Activated CD8-positive, alpha-beta memory T cell treated with anti-CD3 and anti-CD28 coated beads, Interleukin-2, amount 50 U/mL, for 48 hours (primary cell): ENCODE measurements at places on chromosomes 7 and 10.
A peak's percentile ranks its signal among the peaks of the same experiment; 100 is the strongest.

DNA sequence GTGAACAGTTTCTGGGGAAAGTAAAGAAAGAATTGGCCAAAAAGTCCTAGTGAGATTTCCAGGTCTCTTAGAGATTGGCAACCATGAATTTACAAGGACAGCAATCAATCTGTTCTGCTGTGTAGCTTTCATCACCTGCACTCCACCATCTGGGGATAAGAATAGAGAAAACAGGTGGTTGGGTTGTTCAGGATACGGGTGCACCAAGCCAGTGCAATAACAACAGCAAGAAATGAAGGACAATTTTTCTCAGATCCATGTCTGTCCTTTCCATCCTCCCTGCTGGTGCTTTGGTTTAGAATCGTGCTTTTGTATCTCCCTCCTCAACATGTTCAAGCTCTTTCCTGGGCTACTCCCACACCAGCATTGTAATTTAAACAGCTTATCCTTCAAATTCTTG is 787.7 kb downstream of the GRID1 start:
- no peak for DNase-seq

DNA sequence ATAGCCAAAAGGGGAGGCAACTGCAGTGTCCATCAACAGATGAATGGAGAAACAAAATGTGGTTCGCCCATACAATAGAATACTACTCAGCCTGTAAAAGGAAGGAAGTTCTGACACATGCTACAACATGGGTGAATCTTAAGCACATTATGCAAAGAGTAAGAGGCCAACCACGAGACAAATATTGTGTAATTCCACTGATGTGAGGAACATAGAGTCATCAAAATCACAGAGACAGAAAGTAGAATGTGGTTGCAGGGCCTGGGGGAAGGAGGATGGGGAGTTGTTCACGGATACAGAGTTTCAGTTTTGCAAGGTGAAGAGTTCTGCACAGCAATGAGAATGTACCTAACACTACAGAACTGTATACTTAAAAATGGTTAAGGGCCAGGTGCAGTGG is 13.7 kb upstream of the C10orf71 start:
- peak; percentile 29 for DNase-seq

GRCh38 chr7:26620352-26620751 is 244.0 kb downstream of the SKAP2 start:
- no peak for DNase-seq

DNA sequence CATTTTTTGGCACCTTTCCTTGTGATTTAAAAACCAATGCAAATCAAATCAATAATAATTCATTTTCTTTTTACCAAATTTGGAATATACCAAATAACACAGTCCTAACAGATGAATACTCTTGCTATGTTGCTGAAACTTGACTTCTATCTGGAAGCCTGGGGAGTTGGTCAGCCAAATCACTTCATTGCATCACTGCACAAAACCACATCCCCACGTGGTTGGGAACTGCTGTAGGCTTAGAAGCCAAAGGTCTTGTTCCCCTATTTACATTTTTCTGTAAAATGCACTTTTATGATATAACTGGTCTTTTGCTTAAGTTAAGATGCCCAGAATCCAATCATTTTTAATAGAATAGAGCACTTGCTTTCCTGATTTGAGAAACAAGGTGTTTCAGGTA is 15.2 kb downstream of the GPR85 start:
- DNase-seq: no peak

GRCh38 chr7:77690289-77690688 is 6.0 kb upstream of the RSBN1L start:
- DNase-seq: no peak

GRCh38 chr7:54701982-54702381 is 57.0 kb downstream of the SEC61G start:
- no peak for DNase-seq

DNA sequence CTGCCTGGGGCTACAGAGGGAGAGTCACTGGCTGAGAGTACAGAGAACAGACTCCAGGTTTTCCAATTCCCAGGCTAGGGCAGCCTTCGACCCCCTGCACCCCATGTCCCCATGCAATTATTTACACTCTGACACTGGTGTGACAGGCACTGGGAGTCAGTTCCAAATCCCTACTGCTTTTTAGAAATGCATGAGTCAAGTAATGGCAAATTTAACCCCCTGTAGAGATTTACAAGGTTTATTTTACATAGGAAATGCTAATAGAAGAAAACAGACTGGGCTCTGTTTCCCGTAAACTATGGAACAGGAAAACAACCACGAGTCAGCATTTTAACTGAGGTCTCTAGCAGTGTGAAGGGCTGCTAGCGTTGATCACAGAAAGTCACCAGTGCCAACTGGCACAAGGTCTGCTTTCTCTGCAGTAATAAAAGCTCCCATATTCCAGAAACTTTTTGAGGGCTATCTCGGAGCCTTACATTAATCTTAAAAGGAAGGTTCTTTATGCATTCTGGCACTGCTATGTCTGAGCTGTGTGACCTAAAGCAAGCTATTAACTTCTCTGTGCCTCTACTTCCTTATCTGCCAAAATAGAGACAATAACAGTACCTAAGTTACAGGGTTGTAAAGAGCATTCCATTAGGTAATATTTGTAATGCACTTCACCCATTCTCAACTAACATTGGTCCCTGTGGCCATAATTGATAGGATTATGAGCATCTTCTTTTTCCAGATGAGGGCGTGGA is 28.2 kb downstream of the NOD1 start:
- DNase-seq: no peak

DNA sequence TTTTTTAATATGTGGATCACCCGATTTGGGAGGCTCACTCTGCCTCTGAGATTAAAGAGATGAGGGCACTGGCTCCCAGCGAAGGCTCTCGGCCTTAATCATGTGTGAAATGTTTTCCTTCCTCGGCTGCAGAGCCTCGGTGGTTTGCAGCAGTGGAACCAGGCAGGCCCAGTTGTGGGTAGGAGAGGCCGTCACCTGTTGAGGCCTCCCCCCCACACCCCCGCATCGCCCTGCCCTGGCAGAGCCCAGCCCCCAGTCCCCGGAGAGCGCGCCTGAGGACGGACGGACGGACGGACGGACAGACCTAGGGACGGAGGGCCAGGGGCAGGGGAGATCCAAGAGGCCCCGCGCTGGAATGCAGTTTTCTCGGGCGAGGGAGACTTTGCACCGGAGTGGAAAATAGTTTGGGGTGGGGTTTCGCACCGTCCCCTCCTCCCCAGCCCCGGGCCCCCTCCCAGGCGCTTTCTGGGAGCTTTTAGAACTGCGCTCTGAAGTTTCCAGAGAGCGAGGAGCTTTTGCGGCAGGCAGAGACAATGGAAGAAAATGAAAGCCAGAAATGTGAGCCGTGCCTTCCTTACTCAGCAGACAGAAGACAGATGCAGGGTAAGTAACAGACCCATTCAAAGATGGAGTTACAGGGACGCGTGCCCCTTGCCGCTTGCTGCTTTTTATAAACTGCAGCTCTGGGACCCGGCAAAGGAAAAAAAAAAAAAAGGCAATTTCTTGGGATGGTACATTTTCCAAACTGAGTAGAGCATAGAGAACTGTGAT is at the start of gene KIAA1217:
Gene KIAA1217 (plus strand): TSS at position 478 of the 771 bp plus-strand sequence. CDS start 56 bp downstream, at position 534.
- DNase-seq: no peak

DNA sequence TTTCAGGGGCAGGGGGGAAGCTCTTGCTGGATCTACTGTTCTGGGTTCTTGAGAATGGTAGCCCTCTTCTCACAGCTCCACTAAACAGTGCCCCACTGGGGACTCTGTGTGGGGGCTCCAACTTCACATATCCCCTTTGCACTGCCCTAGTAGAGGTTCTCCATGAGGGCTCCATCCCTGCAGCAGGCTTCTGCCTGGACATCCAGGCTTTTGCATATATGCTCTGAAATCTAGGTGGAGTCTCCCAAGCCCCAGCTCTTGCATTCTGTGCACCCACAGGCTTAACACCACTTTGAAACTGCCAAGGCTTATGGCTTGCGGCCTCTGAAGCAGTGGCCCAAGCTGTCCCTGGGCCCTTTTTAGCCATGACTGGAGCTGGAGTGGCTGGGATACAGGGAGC is 150.7 kb downstream of the LRMDA start:
- DNase-seq: no peak

DNA sequence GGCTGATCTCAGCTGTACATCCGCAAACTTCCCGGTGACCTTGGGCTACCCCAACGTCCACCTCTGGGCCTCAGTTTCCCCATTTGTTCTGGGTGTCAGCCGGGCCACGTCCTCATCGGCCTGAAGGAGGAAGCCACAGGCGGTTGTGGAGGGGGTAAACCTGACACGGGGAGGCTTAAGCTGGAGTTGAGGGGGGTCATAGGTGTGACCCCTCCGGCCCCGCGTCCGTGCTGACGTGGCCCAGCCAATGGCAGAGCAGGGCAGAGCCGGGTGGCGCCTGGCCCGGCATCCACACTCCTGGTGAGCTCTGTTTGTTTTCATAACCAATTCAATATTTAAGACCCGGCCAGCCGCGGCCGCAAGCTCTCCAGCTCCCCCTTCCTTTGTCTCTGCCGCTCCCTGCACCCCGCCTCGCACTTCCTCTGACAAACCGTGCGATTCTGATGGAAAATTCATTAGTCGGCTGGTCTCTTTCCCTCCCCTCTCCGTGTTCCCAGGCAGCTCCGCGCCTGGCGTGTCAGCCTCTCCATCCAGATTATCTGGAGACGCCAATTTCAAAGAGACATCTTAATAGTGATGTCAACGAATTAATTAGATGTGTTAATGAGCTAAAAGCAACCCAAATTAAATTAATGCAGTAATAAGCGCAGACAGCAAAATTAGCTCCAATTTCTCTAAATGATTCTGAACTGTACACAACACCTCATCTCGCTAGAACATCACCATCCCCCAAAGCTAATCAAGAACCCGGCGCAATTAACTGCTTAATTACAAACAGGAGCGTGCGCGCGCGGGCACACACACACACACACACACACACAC is 55.4 kb downstream of the MICALL2 start:
- DNase-seq: no peak

GRCh38 chr10:69772933-69773704 is 28.6 kb upstream of the COL13A1 start:
- no peak for DNase-seq

- no peak for DNase-seq
These were observed 58.1 kb downstream of the AGMO start for GRCh38 chr7:15503603-15504290.

DNA sequence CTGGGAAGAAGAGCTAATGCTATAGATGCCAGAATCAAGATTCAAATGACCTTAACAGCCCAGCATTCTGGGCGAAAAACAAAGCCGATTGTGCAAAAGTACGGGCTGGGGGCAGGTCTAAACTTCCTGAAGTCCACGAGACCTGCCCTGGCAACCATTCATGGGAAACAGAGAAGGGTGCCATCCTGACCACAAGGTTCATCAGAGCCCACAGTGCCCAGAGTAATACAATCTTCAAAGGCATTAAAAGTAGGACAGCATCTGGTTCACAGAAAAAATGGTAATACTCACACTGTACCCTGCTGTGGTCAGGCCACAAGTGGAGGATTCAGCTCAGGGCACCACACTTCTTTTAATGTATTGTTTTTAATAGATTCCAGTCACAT is 36.1 kb downstream of the SORBS1 start:
- DNase-seq: no peak

DNA sequence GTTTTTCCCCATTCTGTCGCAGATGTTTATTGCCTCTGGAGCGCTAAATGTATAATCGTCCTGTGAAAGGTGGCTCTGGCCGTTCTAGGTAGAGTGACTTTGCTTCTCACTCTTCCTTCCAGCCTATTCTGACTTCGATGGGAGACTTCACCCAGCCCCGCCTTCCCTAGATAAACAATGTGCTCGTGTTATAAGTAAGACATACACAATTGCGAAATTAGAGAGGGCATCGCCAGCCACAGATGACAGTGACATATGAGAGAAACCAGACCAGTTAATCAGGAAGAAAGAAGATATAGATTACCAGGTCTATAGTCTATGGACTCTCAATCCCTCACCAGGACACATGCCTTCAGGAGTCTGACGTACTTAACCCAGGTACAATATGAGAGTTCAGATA is 1050.5 kb upstream of the AUTS2 start:
- DNase-seq: no peak

DNA sequence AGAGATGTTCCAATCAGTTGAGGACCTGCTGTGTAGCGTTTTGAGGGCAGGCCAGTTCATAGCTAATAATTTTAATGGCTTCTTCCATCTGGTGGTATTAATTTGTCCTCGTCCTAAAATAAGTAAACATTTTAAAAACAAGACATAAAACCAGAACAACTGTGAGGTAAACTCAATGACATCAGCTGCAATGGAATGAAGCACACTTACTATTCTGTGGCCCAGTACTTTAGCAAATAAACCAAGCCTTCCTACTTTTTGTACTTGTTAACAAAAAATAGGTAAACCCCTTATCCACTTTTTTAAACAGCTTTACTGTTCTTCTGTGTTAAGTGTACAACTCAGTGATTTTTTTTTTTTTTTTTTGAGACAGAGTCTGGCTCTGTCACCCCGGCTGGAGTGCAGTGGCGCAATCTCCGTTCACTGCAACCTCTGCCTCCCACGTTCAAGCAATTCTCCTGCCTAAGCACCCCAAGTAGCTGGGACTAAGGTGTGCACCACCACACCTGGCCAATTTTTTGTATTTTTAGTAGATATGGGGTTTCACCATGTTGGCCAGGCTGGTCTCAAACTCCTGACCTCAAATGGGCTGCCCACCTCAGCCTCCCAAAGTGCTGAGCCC is 28.9 kb upstream of the FZD1 start:
- no peak for DNase-seq

- no peak for DNase-seq
These were observed 65.7 kb upstream of the NOBOX start for GRCh38 chr7:144468990-144469732.

- no peak for DNase-seq
These were observed 56.8 kb downstream of the CACNB2 start for GRCh38 chr10:18196806-18197550.

DNA sequence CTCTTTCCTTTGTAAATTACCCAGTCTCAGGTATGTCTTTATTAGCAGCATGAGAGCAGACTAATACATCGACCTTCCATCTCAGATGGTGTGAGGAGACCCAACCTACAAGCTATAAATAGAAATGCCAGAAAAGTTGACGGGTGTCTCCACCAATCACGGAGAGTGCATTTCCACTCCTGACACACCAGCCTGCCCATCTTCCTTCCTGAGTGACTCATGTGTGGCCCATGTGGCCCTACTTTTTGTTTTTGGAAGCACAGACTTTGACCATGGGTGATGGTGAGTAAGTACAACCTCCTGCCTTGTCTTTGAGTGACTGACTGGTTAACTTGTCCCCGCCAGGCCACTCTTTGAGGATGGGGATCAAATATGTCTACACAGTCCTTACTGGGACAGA is 147.0 kb downstream of the OAT start:
- DNase-seq: no peak

- DNase-seq: no peak
These were observed 92.0 kb upstream of the PAX2 start for GRCh38 chr10:100653238-100653956.
